T-helper 9 cell (primary cell): ENCODE measurements at places on chromosomes 1 and 21.

GRCh38 chr1:203751051-203751450 is 13.9 kb upstream of the LAX1 start:
- DNase-seq, result no peak

- no peak for DNase-seq
Measured at GRCh38 chr21:35340273-35340672, 291.2 kb upstream of the RUNX1 start.

DNA sequence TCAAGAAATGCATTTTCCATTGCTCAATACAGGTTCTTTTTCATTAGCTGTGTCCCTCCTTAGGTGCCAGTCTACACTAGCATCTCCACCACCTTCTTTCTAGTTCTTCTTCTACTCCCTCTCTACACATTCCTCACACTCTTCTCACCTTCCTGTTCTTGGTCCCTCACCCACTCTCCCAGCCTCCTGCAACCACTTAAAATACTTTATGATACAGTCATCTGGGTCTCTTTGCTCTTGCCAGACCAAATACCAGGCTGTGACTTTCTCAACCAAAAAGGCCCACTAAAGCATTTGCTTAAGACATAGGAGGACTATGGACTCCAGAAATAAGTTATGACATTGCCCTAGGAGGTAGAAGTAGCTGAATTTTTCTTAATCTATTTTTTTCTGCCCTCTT is 35.1 kb downstream of the PIGM start:
- no peak for DNase-seq

DNA sequence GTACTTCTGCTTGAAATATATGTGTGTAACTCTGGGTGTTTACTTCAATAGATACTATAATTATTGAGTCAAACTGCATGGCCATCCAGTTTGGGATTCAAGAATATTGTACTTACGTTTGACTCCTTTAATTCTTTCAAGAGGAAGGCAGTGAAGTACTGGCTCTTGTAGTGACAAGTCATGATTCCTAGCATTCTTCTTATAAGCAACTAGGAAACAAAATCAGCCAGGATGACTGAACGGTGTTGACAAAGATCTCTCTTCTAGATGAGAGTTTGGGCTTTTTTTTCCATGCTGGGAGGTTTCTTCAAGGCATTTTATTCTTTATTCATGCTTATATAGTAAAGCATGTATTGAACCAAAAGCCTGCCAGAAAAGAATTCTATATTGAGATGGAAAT is 58.3 kb downstream of the CLEC20A start:
- DNase-seq, result no peak

DNA sequence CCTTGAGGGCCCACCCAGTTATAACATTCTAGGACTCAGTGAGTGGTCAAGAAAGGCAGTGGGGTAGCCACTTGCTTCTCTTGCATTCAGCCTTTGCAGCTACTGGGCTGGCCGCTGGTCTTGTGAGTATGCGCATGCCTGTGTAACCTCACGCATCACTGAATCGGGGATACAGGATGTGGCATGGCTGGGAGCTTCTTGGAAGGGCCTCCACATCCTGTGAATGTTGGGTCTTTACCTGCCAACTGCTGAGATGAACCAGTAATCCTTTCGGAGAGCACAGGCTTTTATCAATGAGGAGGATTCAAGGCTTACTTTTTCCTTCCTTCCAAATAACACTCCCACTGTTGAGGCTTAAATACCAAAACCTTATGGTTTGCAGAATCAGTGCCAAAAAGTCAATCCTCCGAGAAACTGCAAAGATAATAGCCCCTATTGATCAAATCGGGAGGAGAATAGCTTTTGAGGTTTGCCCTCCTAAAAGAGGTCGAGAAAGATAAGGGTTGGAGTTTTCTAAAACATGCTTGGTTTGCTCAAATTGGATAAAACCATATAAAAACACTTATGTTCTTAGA is 198.9 kb upstream of the UBE2U start:
- DNase-seq, result no peak

GRCh38 chr1:78143152-78143551 is 97.4 kb downstream of the GIPC2 start:
- DNase-seq, result no peak

DNA sequence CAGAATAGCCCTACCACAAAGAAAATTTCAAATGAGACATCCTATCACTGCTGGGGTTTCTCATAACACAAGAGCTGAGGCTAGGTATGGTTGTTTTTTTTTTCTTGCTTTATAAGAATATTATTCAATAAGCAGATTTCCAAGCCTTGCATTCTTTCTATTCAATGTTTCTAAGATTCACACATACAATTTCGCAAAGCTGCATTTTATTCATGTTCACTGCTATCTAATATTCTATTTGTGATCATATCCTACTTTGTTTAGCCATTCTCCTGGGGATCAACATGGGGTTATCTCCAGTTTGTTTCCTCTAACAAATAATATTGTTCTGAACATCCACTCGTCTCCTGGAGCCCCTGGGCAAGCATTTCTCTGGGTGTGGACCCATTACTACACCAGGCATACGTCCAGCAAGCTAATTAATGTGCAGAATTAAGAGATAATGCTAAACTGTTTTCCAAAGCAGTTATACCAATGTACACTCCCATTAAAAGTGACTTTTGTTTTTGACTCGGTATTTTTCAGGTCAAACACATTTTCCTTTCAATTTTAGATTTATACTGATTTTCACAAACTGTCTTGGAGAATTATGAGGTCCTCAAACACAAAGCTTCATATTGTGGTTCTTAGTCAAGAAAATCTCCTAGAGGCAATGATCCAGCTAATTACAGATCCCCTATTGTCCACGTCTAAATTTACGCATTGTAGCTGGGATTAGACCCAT is 15.7 kb upstream of the HLCS start:
- no peak for DNase-seq

- DNase-seq, result no peak
Measured at GRCh38 chr1:214002060-214002459, 14.3 kb downstream of the PROX1 start.

GRCh38 chr1:246302711-246303317 is 204.3 kb downstream of the SMYD3 start:
- no peak for DNase-seq

DNA sequence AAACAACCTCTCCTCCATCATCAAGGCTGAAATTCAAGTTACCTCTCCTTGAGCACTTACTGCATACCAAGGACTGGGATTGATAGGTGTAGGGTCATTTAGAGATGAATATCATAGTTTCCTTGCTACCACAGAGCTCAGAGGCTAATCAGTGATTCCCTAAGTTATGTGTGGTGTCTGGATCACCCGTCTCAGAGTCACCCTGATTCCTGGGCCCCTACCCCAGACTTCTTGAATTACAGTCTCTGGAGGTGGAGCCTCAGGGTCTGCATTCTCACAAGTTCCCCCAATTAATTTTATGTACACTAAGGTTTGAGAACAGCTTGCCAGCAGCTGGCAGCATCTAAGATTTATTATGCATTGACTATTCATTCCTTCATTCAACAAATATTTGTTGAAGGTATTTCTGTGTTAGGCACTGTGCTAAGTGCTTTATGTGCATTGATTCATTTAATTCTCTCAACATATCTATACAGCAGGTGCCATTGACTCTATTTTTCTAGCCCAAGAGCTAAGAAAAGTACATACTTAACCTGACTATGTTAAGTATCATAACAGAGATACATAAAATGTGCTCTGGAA is 182.9 kb upstream of the FGGY start:
- DNase-seq, result no peak

DNA sequence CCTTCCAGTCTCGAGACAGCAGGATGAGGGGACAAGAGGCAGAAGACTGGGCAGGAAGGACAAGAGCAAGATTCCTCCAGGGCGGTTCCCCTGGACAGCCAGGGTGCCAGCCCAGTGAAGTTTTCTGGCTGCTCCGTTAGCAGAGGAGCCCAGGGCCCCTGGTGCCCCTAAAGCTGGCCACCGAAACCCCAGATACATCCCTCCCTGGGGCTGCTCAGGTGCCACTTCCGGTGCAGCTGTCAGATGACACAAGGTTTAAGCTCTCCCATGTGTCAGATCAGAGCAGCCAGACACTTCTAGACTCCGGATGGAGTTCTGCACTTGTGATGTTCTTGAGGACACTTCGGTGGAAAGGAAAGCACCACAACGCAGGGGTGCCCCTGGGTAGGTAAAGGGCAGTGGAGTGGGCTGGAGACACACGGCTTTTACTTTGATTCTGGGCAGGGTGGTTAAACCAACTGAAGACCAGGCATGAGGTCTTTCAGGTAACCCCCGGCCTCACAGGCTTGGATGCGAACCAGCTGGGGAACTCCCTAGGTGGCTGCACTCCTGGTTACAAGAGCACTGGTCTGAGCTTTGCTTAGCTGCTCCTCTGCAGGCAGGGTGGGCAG is 85.7 kb downstream of the ITPKB start:
- peak; percentile 61 for DNase-seq

GRCh38 chr1:20604678-20605077 is 15.8 kb downstream of the CDA start:
- DNase-seq, result no peak

DNA sequence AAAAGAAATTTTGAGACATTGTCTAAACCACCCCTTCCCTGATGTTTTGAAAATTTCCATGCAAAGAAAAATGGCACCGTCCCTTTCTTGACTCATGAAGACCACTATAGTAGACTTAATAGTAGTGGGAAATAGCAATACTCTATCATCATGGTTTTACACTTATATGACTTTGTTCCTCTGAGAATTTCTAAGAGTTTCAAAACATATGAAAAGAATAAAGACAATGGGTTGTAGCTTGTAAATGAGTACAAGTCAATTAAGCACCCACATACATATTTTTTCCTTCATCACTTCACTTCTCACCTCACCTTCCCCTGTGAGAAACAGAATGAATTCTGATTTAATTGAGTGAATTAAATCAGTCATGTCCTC is 151.7 kb downstream of the LYPLAL1 start:
- DNase-seq, result no peak

DNA sequence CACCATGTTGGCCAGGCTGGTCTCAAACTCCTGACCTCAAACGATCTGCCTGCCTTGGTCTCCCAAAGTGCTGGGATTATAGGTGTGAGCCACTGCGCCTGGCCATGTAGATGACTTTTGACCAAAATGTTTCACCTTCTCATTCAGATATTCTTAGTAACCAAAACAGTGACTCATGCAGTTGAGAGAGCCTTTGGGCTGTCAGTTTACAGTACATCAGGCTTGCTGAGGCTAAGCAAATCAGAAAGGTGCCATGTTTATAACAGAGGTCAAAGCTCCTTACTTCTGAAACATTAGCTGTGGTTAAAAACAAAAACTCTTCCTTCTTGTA is 21.0 kb downstream of the CNIH4 start:
- no peak for DNase-seq

GRCh38 chr1:3545363-3546047 is 65.8 kb downstream of the MEGF6 start:
- DNase-seq, result no peak

- no peak for DNase-seq
Measured at GRCh38 chr1:221724931-221725605, 16.8 kb downstream of the DUSP10 start.

DNA sequence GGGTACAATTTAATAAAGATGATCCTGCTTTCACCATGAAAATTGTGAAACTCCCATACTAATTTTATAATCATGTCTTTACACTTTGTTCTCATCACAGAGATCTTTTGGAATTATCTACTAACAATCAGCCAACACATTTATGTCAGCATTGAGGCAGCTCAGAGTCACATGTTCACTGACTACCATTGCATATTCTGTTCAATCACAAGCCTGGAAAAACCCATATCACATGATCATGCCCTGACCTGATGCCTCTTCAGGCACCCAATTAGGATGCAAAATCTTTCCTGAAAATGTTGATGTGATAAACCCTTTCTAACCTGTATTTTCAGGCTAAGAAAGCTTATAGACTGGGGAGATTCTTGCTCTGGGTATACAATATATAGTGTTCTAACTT is 21.6 kb upstream of the RASAL2 start:
- no peak for DNase-seq

GRCh38 chr1:201562659-201563405 is 23.9 kb downstream of the NAV1 start:
- no peak for DNase-seq

- DNase-seq, result no peak
Measured at GRCh38 chr1:14149431-14149830, 449.1 kb upstream of the KAZN start.

- DNase-seq, result no peak
Measured at GRCh38 chr1:237071641-237072420, 29.8 kb downstream of the RYR2 start.

GRCh38 chr1:5996641-5997270 is 4.5 kb upstream of the NPHP4 start:
- no peak for DNase-seq

DNA sequence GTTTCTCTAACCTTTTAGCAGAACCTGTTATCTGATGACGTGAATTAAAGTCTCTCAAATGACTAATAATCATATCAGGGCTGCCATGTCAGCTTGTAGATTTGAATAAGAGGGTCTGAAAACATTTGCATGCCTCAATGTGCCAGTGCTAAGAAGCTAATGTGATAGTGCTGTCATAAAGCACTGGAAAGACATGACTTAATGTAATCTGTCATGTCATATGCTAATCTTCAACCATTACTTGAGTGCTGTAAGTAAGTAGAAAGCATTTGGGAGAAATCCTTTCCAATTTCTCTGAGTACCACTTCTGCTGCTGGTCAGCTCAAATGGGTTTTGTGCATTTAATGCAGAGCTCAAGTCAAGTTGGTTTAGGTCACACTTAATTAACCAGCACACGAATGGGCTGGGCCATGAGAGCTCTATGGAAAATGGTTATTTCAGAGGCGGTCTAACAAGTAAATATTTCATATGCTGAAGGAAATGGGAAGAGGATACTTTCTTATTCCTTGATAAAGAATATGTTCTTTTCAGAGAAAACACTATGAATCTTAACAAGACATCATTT is 609.2 kb downstream of the LMO4 start:
- DNase-seq, result no peak

- no peak for DNase-seq
Measured at GRCh38 chr1:65688848-65689247, 103.8 kb upstream of the PDE4B start.

DNA sequence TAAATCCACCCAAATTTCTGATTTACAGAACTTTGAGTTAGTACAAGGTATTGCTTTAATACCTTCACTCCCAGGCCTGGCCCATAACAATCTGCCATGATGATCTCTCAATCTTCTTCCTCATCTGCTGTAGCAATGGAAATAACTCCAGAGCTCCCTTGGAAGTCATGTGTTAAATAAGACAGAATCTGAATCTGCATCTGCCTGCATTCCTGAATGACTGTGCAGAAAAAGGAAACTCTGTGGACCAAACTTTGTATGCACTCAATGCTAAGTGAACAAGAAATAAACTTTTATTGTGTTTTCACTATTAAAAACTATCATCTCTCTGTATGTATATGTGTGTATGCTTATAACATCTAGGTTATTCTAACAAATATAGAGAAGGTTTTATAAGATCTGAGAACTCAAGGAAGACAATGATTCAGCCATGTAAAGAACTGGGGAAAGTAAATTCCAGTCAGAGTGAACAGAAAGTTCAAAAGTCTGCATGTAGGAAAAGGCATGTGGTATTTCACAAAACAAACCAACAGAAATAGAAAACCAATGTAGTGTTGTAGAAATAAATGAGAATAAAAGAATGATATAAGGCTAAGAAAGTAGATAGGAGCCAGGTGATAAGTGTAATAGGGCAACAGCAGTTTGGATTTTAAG is 390.2 kb downstream of the USH2A start:
- DNase-seq, result no peak

- DNase-seq, result no peak
Measured at GRCh38 chr1:7384679-7385078, 386.4 kb upstream of the VAMP3 start.
